Articular chondrocyte of knee joint (primary cell): ENCODE measurements at places on chromosomes 16 and 17. TPM values are rescaled to one million over a fixed set of nuclear protein-coding genes. Genes with fewer than 3 reads are reported as not detected.

Gene ZFP90
- 38.3 and 47.2 TPM in 2 replicates for total RNA-seq

Gene NLE1
- 11.1 and 15.2 TPM in 2 replicates for total RNA-seq

Gene TM4SF5
- total RNA-seq, result not detected in 2 replicates

Gene GPT2
- 13.3 and 13.4 TPM in 2 replicates for total RNA-seq

Gene SSTR5
- 0.26 and 0.32 TPM in 2 replicates for total RNA-seq

Gene RNF166
- 9.0 and 10.8 TPM in 2 replicates for total RNA-seq

Gene IGFBP4
- 1,032 and 1,209 TPM in 2 replicates for total RNA-seq

Gene ABCA10
- 1.2 and 2.9 TPM in 2 replicates for total RNA-seq

Gene PRR35
- total RNA-seq, result 0.11 TPM in 1 of 2 replicates, not detected in the other

Gene CENPT
- 21.3 and 25.9 TPM in 2 replicates for total RNA-seq

Gene IRX3
- 7.5 and 10.3 TPM in 2 replicates for total RNA-seq

Gene PMFBP1
- total RNA-seq, result under 0.01 and 0.22 TPM in 2 replicates

Gene SULT1A4
- 4.6 and 6.0 TPM in 2 replicates for total RNA-seq

Gene RPL38
- 224 and 591 TPM in 2 replicates for total RNA-seq

Gene P3H4
- total RNA-seq, result 41.6 and 49.8 TPM in 2 replicates

Gene CFAP97D1
- not detected in 2 replicates for total RNA-seq

Gene SMG6
- 26.9 and 35.8 TPM in 2 replicates for total RNA-seq

Gene BIRC5
- 30.7 and 31.8 TPM in 2 replicates for total RNA-seq

Gene CTRB1
- total RNA-seq, result not detected in 2 replicates

Gene TMEM231
- total RNA-seq, result 13.2 and 13.7 TPM in 2 replicates

Gene FBXW10
- total RNA-seq, result under 0.01 TPM in 1 of 2 replicates, not detected in the other

Gene HAP1
- 0.11 TPM in 1 of 2 replicates, not detected in the other for total RNA-seq

Gene PROCA1
- 0.54 and 0.78 TPM in 2 replicates for total RNA-seq

Gene SCN4A
- 0.13 TPM in 1 of 2 replicates, not detected in the other for total RNA-seq

Gene TBC1D3B
- total RNA-seq, result 1.0 TPM in 1 of 2 replicates, not detected in the other

Gene IL17C
- total RNA-seq, result not detected in 2 replicates
